ENCODE measurements at places on chromosomes 2 and 18.

DNA sequence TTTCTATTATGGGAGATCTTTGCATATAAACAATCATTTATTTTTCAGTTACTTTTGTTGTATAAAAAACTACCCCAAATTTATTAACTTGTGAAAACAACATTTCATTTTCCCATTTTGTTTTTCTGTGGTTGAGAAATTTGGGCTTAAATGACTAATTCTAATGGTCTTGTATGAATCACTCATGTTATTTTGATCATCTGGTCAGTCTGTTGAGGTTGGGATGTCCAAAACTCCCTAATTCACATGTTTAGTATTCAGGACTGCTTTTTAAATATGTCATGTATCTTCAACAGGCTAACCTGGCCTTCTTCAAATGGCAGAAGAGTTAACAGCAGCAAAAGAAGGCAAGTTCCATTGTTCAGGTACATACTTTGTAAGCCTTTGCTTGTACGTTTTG is 788.1 kb downstream of the TRIB2 start:
- DNase-seq = no peak

GRCh38 chr2:129759472-129760010 is 219.9 kb upstream of the RAB6C start:
- DNase-seq = no peak

DNA sequence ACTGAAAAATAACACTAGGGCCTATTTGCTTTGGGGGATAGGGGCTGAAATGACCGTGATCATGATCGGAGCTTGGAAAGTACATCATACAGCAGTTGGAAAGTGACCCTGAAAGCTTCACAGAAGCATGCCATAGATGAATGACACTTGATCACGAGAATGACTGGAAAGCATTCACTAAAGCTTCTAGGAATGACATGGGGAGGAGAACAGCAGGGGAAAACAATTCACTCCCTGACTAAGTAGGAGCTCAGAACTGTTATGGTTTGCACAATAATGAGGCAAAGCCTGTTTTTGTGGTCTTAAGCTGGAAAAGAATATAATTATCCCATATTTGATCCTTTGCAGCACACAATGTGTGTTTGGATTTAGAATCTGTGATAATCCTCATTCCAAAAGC is 237.5 kb downstream of the NOL4 start:
- DNase-seq = no peak

GRCh38 chr2:126448611-126449010 is 207.3 kb upstream of the GYPC start:
- no peak for DNase-seq

- no peak for DNase-seq
Measured at GRCh38 chr2:234091432-234091879, 41.0 kb downstream of the SPP2 start.

- DNase-seq = no peak
Measured at GRCh38 chr18:59075923-59076322, 63.8 kb upstream of the SEC11C start.

- DNase-seq = no peak
Measured at GRCh38 chr18:61085036-61085435, 248.2 kb upstream of the CDH20 start.

- no peak for DNase-seq
Measured at GRCh38 chr2:160310118-160310828, 110.2 kb upstream of the ITGB6 start.

DNA sequence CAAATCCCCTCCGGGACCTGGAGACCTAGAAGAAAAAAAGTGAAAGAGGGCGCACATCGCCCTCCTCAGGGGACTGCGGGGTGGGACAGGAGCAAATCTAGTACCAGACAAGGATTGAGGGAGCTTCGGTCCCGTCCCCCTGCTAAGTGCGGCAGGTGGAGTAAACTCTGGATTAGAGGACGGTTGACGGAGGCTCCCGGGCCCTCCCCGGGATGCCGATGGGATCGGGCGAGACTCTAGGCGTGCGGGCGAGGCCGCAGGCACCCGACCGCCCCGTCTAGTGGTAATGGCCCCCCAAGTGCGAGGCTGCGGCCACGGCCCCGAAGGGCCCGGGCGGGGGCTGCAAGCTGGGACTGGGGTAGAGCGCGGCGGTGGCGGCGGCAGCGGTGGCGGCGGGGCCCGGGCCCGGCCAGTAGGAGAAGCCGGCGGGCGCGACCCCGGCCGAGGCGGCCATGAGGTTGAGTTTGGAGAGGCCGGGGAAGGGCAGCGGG is 3.5 kb downstream of the FEV start:
- no peak for DNase-seq

GRCh38 chr18:47708206-47708605 is 222.3 kb downstream of the SMAD2 start:
- no peak for DNase-seq

- DNase-seq = no peak
Measured at GRCh38 chr2:168920504-168921157, 19.5 kb downstream of the G6PC2 start.

GRCh38 chr2:119474371-119475224 is 42.9 kb downstream of the TMEM37 start:
- no peak for DNase-seq

GRCh38 chr2:72914206-72914559 is 3.1 kb upstream of the EMX1 start:
- DNase-seq = no peak

DNA sequence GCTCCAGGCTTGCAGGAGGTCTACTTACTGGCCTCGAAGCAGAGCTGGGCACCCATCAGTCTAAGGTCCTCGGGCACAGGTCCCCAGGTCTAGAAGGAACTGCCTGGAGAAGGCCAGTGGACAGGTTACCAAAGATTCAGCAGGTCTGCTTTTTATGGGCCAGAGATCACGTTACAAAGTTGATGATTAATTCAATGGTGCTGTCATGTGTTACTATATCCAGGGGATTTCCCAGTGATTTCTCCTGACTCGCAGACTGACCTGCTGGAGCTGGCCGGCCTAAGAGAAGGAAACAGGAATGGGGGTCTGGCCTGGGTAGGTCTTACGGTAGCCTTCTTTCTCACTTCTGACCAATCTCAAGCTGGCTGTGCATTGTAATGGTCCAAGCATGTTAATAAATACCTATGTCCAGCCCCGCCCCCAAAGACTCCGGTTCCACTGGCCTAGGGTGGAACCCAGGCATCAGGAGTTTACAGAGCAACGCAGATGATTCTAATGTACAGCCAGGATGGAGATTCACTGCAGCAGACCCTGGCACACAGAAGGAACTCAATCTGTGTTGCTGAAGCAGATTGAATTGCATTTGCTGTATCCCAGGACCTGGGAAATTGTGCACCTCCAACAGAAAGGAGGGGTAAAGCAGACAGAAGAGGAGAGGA is at the start of gene NEURL3:
Gene NEURL3 (minus strand): TSS at position 127 of the 659 bp plus-strand sequence. CDS start 71 bp downstream, at position 56.
- no peak for DNase-seq

DNA sequence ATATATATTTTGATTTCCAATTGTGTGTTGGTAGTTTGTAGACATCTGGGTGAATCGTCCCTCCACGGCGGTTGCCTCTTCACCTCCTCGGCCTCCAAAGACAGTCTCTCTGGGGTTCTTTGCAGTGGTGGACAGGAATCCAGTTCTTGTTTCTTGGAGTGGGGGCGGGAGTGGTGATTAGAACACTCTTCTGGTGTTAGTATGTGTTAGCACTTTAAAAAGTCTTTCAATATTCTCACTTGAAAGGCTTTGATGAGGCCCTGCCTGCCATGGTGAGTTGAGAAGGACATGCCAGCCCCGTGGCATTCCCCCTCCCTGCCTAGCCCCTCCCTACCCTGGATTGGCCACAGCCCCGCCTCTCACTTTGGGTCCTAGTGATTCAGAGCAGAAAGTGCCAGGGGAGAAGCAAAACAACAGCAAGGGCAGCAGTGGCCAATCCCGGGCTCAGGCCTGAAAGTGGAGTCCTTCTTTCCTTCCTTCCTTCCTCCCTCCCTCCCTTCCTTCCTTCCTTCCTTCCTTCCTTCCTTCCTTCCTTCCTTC is 316.8 kb upstream of the HS6ST1 start:
- no peak for DNase-seq

DNA sequence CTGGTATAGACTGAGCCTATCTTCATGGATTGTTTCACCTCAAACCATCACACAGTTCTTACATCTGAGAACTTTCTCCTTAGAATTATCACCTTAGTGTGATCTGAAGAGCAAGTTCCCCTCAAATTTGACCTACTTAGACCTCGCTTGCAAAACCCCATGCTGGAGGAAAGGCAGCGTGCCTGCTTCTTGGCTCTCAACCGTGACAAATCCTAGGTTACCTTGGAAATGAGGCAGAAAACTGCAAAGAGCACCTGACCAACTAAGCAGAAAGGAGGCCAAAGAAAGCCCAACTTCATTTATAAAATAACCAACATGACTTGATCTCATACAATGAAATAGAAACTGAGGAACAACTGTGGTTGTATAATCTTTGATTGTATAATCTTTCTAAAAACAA is 146.4 kb downstream of the RAB3GAP1 start:
- no peak for DNase-seq

GRCh38 chr18:23793985-23794867 is 105.0 kb downstream of the LAMA3 start:
- no peak for DNase-seq

DNA sequence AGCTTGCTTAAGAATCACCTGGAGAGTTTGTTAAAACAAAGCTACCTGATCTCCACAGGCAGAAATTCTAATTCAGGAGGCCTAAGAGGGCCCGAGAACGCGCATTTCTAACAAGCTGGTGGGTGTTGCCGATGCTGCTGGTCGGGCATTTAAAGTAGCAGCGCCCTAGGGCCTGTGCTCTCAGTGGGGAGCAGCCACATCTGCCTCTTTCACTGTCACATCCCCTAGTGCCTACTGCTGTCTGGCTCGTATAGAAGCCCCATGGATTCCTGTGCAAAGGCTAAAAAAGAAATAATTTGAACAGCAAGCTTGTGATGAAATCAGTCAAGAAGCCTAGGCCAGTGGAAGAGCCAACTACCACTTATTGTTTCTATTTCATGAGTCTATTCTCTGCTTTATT is 126.7 kb upstream of the SMIM21 start:
- no peak for DNase-seq

GRCh38 chr2:1552611-1553010 is 139.3 kb downstream of the TPO start:
- DNase-seq = no peak

GRCh38 chr2:231634412-231634811 is 41.7 kb downstream of the TEX44 start:
- no peak for DNase-seq

GRCh38 chr18:34957864-34958259 is 83.4 kb upstream of the MAPRE2 start:
- DNase-seq = no peak

GRCh38 chr2:181777734-181778133 is 97.4 kb upstream of the NEUROD1 start:
- DNase-seq = no peak

DNA sequence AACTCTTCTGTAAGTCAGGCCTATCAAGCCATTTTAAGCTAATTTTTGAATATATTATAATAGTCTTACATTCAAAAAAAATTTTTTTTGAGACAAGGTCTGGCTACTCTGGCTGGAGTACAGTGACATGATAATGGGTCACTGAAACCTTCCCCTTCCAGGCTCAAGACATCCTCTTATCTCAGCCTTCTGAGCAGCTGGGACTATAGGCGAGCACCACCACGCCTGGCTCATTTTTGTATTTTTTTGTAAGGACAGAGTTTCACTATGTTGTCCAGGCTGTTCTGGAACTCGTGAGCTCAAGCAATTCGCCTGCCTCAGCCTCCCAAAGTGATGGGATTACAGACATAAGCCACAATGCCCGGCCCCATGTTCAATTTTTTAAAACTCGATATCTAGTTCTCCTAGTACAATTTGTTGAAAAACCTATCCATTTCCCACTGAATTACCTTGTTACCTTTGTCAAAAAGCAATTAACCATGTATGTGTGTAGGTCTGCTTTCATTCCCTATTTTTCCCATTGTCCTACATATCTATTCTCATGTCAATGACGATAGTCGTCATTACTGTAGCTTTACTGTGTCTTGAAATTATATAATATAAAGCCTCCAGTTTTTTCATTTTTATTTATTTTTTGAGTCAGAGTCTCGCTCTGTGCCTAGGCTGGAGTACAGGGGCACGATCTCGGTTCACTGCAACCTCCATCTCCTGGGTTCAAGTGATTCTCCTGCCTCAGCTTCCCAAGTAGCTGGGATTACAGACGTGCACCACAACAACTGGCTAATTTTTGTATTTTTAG is 44.8 kb downstream of the YES1 start:
- DNase-seq = no peak

GRCh38 chr2:151374436-151374835 is 17.0 kb downstream of the TNFAIP6 start:
- DNase-seq = no peak

GRCh38 chr18:23049698-23050373 is 85.4 kb upstream of the CABLES1 start:
- DNase-seq = no peak

DNA sequence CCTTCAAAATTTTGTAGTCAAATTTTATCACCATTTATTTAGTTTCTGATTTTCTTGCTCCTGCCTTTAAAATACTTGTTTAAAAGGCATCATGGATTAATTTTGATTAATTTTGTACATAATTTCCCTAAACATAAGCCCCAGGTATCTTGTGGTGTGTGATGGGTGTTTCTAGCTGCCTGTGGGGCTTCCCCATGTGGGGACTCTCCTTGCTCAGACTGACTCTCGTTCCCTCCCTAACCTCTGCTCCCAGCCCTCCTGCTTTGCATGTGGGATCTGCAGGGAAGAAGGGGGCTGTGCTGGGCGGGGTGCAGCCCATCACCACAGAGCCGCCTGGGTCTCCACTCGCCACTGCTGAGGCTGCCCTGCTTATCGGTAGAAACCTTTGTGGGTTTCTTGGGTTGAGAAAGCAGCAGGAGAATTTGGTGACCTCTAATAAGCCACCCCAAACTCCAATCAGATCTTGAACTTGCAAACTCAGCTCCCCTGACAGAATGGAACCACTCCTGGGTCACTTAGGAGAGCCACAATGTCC is 72.5 kb downstream of the MRPS9 start:
- DNase-seq = no peak

DNA sequence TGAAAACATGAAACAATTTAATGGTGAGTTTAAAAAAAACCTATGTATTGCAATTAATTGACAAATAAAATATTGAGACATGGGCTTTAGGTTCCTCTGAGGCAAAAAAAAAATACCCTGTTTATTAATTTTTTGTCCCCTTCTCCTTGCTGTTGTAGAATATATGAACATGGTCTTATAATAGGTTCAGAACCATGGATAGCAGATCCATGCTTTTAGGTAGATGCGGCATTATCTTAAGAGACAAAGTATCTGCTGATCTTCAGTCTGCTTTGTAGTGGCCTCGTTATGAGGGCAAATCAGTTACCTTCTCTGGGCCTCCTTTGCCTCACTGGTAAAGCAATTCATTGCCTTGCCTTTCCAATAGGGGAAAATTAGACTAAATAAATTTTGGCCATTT is 850.7 kb downstream of the NRXN1 start:
- no peak for DNase-seq

GRCh38 chr2:150165988-150166312 is 321.5 kb downstream of the RND3 start:
- DNase-seq = no peak

DNA sequence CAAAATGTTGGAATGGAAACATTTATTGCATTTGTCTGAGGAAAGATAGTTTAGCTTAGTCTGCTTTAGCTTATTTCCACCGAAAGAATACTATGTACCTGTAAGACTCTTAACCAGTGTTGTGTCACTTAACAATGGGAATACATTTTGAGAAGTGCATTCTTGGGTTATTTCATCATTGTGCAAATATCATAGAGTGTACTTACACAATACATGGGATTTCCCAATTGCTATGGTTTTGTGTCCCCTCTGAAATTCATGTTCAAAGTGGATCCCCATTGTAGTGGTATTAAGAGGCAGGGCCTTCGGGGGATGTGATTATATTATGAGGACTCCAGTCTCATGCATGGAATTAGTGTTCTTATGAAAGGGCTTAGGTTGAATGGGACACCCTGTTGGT is 249.4 kb upstream of the UBE2E3 start:
- no peak for DNase-seq

- DNase-seq = no peak
Measured at GRCh38 chr2:137879121-137879520, 85.2 kb upstream of the HNMT start.

Data from nucleus accumbens (tissue), 56 donors.